Kidney (tissue), 22 donors: ENCODE measurements at places on chromosomes 12 and 14. TPM values are rescaled to one million over a fixed set of nuclear protein-coding genes. Genes with fewer than 3 reads are reported as not detected.

The CD69 gene
- 25.0 TPM for total RNA-seq

GRCh38 chr12:25376407-25376806 is 125.7 kb upstream of the KRAS start:
- H3K36me3 ChIP-seq = no peaks in the 10 kb centered on the region
- H3K4me3 ChIP-seq = no peak overlapping the region
- H3K4me1 ChIP-seq = no peaks in the 10 kb centered on the region
- DNase-seq = no peak
- H3K27me3 ChIP-seq = no peaks in the 10 kb centered on the region

DNA sequence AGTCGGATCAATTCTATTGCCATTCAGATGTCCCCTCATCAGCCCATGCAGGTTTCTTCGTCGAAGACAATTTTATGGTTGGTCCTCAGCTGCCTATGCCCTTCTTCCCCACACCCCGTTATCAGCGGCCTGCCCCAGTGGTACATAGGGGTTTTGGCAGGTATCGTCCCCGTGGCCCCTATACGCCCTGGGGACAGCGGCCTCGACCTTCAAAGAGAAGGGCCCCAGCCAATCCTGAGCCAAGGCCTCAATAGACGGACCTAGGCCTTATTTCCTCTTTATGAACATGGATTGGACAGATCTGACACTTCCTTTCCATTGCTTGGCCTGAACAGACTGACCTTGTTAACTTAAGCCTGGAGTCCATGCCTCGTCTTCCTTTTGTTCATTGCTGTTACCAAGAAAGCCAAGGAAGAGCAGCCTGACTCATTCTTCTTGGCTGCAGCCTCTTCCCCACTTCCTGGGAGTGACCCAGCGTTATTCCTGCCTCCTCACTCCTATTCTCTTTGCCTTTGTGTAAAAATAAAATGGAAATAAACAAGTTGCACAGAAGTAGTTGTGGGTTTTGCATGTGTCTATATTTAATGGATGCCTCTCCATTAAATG is 156.5 kb upstream of the AMIGO2 start:
- no peak overlapping the region for H3K4me3 ChIP-seq
- no peak for DNase-seq
- H3K27me3 ChIP-seq = no peaks in the 10 kb centered on the region

The AQP6 gene
- 12.0 TPM for total RNA-seq

- no peaks in the 10 kb centered on the region for H3K36me3 ChIP-seq
- no peaks in the 10 kb centered on the region for H3K27me3 ChIP-seq
- DNase-seq = no peak
- H3K4me3 ChIP-seq = no peak overlapping the region
Observed at GRCh38 chr14:84468153-84468552, 1061.8 kb upstream of the FLRT2 start.

- H3K27me3 ChIP-seq = no peaks in the 10 kb centered on the region
- H3K4me3 ChIP-seq = no peak overlapping the region
- H3K4me1 ChIP-seq = no peaks in the 10 kb centered on the region
- H3K36me3 ChIP-seq = no peaks in the 10 kb centered on the region
- DNase-seq = no peak
- no peak overlapping the region for H3K27ac ChIP-seq
Observed at GRCh38 chr14:101134851-101135433, 231.4 kb upstream of the RTL1 start.

DNA sequence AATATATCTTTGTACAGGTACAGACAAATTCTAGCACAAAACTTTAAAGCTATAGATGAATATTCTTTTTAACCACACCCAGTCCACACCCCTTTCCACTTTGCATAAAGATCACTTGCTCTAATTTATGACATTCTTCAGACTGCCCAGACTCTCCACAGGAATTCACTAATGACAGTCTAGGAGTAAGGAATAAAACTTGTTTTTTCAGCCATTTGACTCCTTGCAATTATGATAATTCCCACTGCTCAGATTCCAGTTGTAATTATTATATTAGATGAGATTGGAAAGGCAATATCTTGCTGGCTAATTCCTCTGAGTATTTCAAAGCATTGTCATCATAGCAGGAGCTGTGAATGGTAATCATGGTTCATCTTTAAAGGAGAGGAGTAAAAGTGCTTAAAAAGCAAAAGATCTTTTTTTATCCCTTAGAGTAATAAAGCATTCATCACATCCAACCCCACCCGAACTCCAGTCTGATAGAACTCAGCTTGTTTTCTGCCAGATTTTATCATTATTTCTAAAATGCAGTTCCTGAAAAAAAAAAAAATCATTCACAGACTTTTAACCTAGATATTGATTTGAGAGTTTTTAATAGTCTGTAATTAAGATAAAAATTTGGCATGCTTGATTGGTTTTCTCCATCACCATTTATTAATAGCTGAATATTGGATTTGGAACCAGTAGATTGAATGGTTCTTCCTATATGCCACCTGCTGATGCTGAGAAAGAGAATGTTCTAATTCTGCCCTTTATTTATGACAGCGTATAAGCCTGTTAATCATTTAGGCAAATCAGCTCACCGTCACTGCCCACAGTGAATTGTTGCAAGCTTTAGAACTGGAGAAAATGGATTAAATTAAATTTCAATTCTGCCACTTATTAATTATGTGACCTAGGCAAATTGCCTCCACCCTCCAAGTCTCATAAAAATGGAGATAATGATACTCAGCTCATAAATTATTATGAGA is 93.9 kb upstream of the RASSF8 start:
- no peak for DNase-seq
- no peak overlapping the region for H3K27ac ChIP-seq
- H3K4me3 ChIP-seq = no peak overlapping the region
- no peaks in the 10 kb centered on the region for H3K36me3 ChIP-seq

The KLRC1 gene
- 1.4 TPM for total RNA-seq

The SYCP3 gene
- 0.25 TPM for total RNA-seq

- no peak overlapping the region for H3K27ac ChIP-seq
- DNase-seq = no peak
- no peaks in the 10 kb centered on the region for H3K36me3 ChIP-seq
- H3K27me3 ChIP-seq = no peaks in the 10 kb centered on the region
- H3K4me3 ChIP-seq = no peak overlapping the region
Observed at GRCh38 chr12:69703146-69703642, 4.1 kb upstream of the BEST3 start.

The ZC2HC1C gene
- total RNA-seq = 6.7 TPM

GRCh38 chr12:119088685-119089379 is 89.9 kb upstream of the HSPB8 start:
- DNase-seq = no peak
- no peaks in the 10 kb centered on the region for H3K4me1 ChIP-seq
- no peaks in the 10 kb centered on the region for H3K27me3 ChIP-seq
- no peak overlapping the region for H3K27ac ChIP-seq
- no peaks in the 10 kb centered on the region for H3K36me3 ChIP-seq

DNA sequence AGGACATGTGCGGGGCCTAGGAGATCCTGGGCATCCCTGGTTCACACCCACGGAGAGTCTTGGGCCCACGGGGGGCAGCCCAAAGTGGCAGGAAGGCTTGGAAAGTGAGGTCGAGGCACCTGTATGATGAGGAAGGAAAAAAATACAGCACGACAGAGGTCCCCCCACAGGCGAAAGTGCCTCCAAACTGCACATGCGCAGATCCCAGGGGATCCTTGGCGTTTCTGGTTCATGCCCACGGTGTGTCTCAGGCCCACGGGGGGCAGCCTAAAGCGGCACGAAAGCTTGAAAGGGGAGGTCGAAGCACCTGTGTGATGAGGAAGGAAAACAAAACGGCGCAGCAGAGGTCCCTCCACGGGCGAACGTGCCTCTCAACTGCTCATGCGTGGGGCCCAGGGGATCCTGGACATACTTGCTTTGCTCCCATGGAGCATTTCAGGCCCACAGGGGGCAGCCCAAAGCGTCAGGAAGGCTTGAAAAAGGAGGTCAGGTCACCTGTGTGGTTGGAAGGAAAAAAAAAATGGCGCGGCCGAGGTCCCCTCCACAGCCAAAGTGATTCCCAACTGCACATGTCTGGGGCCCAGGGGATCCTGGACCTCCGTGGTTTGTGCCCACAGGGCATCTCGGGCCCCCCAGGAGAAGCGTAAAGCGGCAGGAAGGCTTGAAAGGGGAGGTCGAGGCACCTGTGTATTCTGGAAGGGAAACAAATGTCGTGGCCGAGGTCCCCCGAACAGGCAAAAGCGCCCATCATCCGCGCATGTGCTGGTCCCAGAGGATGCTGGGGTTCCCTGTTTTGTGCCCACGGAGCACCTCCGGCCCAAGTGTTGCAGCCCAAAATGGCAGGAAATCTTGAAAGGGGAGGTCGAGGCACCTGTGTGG is 582.6 kb downstream of the ALG10 start:
- H3K4me1 ChIP-seq = no peaks in the 10 kb centered on the region
- peak; percentile 41 for DNase-seq
- H3K36me3 ChIP-seq = no peaks in the 10 kb centered on the region
- H3K27me3 ChIP-seq = no peaks in the 10 kb centered on the region
- H3K27ac ChIP-seq = no peak overlapping the region
- no peak overlapping the region for H3K4me3 ChIP-seq

The RTL1 gene
- total RNA-seq = not detected

DNA sequence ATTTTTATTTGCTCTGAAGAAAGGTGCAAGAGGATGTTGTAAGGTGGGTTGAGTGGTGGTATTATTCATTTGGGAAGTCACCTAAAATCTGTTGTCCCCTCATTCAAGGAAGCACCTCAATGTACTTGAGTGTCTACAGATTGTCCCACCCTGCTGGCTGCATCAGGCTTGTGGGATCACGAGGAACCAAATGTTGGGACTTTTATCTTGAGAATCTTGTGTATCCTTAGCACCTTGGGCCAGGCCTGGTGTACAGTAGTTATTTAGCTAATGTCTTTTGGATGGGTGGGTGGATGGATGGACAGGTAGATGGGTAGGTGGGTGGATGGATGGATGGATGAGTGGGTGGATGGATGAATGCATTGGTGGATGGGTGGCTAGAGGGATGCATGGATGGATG is 519.3 kb downstream of the BCL11B start:
- no peak overlapping the region for H3K27ac ChIP-seq
- no peaks in the 10 kb centered on the region for H3K4me1 ChIP-seq

The NPFF gene
- total RNA-seq = not detected

- H3K4me1 ChIP-seq = no peaks in the 10 kb centered on the region
- H3K27me3 ChIP-seq = no peaks in the 10 kb centered on the region
- peaks cover 24% of the 10 kb centered on the region for H3K36me3 ChIP-seq
- H3K27ac ChIP-seq = no peak overlapping the region
Observed at GRCh38 chr12:133203344-133204263, 22.3 kb downstream of the ZNF268 start.

GRCh38 chr12:123468786-123469185 is 10.8 kb downstream of the SNRNP35 start:
- H3K27ac ChIP-seq = no peak overlapping the region
- H3K36me3 ChIP-seq = peaks cover 7% of the 10 kb centered on the region
- H3K4me1 ChIP-seq = no peaks in the 10 kb centered on the region
- no peak overlapping the region for H3K4me3 ChIP-seq
- H3K27me3 ChIP-seq = no peaks in the 10 kb centered on the region

- H3K4me1 ChIP-seq = no peaks in the 10 kb centered on the region
- no peaks in the 10 kb centered on the region for H3K36me3 ChIP-seq
- no peak overlapping the region for H3K27ac ChIP-seq
- H3K27me3 ChIP-seq = peaks cover 11% of the 10 kb centered on the region
Observed at GRCh38 chr12:57553343-57554202, 3.7 kb downstream of the KIF5A start.

DNA sequence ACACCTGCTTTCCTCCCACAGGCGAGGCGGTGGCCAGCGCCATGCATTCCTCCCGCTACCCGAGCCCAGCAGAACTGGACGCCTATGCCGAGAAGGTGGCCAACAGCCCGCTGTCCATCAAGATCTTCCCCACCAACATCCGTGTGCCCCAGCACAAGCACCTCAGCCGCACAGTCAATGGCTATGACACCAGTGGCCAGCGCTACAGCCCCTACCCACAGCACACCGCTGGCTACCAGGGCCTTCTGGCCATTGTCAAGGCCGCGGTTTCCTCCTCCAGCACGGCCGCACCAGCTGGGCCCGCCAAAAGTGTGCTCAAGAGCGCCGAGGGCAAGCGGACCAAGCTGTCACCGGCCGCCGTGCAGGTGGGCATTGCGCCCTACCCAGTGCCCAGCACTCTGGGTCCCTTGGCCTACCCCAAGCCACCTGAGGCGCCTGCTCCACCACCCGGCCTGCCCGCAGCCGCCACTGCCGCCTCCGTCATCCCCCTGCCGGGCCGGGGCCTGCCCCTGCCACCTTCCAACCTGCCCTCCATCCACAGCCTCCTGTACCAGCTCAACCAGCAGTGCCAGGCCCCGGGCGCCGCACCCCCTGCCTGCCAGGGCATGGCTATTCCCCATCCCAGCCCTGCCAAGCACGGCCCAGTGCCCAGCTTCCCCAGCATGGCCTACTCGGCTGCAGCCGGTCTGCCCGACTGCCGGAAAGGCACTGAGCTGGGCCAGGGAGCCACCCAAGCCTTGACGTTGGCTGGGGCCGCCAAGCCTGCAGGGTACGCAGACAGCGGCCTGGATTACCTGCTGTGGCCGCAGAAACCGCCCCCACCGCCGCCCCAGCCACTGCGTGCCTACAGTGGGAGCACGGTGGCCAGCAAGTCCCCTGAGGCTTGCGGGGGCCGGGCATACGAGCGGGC is 54.6 kb downstream of the FAM222A start:
- no peak overlapping the region for H3K4me3 ChIP-seq
- no peak overlapping the region for H3K27ac ChIP-seq
- H3K27me3 ChIP-seq = no peaks in the 10 kb centered on the region

- no peaks in the 10 kb centered on the region for H3K4me1 ChIP-seq
- DNase-seq = peak; percentile 87
- peak overlapping the region; percentile 38 for H3K4me3 ChIP-seq
- no peaks in the 10 kb centered on the region for H3K36me3 ChIP-seq
Observed at GRCh38 chr12:53696285-53696654, 20.4 kb upstream of the ATP5MC2 start.

DNA sequence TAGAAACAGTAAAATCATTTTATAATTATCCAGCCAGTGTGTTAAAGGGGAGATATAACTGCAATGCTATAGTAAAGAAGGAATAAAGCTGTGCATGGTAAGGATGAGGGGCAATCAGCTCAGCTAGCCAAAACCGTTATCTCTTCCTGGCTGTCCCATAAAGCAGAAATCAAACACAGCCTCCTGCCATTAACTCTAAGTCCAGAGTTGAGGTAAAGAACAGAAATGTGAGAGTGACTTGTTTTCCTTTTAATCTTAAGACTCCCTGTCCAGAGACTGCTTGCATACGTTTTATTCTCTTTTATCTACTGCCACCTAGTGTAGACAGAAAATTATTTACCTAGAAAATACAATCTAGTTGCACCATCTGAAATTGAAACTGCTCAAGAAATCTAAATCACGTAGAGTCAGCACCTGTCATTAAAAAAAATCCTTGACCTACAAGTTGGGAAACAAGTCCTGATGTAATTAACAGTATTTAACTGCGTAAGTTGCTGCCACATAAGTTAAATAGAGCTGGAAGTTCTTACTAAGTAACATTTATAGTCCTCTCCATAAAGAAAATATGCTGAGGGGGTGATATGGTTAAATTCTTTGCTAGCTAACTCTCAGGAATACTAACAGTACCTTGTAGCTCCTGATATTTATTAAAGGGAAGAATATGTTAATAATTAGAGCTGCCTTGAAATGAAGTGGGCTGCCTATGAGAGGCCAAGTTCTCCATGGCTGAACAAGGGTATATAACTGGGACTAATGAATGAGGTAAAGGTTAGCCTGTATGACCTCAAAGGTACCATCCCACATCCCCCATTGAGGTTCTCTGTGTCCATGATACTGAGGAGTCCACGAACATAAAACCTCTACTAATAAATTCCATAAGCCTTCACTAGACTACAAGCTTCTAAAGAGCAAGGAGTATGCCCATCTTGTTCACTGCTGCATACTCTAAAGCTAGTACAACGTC is 62.7 kb downstream of the GALNT4 start:
- H3K27ac ChIP-seq = peak overlapping the region; percentile 1
- peak; percentile 81 for DNase-seq
- H3K4me1 ChIP-seq = no peaks in the 10 kb centered on the region

- H3K27me3 ChIP-seq = no peaks in the 10 kb centered on the region
- no peak for DNase-seq
- peaks cover 2% of the 10 kb centered on the region for H3K4me1 ChIP-seq
- H3K36me3 ChIP-seq = no peaks in the 10 kb centered on the region
- peak overlapping the region; percentile 93 for H3K4me3 ChIP-seq
Observed at GRCh38 chr12:93740751-93741150, 63.6 kb downstream of the CRADD start.
